ENCODE measurements at places on chromosomes 16 and 17.

- no peak for DNase-seq
Measured at GRCh38 chr17:39650121-39650579, 13.2 kb downstream of the STARD3 start.

- no peak for DNase-seq
Measured at GRCh38 chr16:84007965-84008364, 34.6 kb downstream of the SLC38A8 start.

GRCh38 chr16:24839347-24839972 lies 6.3 kb upstream of the SLC5A11 start:
- DNase-seq, result no peak

- no peak for DNase-seq
Measured at GRCh38 chr17:16873174-16874035, 98.5 kb downstream of the TNFRSF13B start.

DNA sequence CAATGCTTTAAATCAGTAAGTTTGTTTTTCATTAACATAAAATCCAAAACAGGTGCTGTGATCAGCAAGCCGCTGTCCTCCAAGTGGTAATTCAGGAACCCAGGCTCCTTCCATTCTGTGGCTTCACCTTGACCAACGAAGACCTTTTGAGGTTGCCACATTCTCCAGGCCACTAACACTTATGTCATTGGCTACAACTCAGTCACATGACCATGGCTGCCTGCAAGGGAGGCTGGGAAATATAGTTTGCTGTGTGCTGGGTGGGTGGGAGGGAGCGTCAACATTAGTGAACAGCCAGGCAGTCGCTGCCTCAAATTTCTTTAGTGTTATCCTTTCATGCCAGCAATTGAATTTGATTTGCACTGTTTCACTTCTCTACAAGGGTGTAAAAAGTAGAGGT lies 549.2 kb downstream of the MAF start:
- DNase-seq, result no peak

DNA sequence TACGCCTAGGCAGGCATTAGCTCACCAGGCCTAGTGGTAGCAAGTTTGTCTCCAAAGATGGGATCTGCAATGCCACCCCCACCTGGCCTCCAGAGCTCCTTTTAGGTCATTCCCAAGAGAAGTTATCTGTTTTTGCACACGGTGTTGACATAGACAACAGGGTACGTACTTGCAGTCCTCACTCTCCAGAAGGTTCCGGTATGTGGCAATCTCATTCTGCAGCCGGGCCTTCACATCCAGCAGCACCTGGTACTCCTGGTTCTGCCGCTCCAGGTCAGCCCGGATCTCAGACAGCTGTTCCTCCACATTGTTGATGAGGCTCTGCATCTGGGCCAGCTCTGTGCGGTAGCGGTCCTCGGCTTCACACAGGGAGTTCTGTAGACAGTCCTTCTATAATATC lies 9.8 kb upstream of the KRT31 start:
- no peak for DNase-seq

DNA sequence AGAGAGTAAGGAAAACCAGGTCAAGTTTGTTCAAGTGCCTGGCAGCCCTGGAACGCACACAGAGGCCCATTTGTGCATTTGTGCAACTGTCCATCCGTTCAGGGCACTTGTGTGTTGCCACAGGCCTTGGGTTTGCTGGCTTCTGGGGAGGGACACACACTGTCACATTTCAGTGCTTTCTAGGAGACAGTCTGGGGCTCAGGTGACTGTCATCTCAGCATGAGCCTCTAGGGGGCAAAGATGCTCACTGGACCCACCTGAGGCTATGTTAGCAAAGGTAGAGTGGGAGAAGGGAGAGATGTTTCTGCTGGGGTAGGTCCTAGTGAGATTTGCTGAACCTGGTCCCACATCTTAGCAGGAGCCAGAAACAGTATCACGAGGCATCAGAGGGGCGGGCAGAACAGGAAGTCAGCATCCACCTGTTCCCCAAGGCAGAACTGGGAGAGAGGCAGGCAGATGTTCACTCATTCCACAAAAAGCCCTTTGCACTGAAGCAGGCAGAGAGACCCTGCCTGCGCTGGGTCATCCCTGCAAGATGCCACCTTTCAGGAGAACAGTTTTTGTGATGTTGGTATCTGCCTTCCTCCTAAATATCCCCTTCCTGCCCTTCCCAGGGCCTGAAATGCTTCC lies 48.5 kb downstream of the RAI1 start:
- DNase-seq, result peak; percentile 38

- DNase-seq, result peak; percentile 40
Measured at GRCh38 chr17:11996722-11997146, 541 bp downstream of the ZNF18 start.

DNA sequence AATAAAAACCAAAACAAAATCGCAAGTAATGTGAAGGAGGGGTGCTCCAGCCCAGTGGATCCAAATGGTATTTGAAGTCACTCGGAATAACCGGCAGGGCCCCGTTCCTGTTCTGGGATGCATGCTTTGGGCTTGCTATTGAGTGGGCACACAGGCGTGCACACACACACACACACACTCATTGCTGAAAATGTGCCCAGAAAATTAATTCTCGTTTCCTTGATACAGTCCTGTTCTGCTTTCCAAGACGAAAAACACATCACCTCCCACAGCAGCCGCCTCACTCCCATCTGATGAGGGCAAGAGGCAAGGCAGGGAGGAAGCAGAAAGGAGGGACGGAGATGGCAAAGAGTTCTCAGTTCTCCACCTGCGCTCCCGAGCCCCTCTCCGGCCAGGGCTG lies 62.2 kb upstream of the SDK2 start:
- no peak for DNase-seq

DNA sequence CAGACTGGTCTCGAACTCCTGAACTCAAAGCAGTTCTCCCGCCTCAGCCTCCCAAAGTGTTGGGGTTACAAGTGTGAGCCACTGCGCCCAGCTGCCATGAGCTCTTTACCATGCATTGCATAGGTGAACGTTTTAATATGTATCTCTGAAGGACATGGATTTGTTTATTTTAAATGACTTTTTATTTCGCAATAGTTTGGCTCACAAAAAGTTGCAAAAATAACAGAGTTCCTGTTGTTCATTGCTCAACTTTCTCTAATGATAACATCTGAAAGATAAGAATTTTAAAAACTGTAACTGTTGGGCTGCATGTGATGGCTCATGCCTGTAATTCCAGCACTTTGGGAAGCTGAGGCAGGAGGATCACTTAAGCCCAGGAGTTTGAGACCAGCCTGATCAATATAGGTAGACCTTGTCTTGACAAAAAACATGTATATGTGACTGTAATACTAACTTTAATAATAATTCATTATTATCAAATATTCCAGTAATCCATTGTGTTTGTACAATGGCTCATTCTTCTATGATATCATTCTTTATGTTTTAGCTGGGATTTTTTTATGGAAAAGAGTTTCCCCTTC lies 80.1 kb downstream of the ABCC1 start:
- DNase-seq, result no peak

- peak; percentile 53 for DNase-seq
Measured at GRCh38 chr17:57600074-57600473, 145.0 kb downstream of the CCDC182 start.

GRCh38 chr17:79146562-79146961 lies 71.9 kb downstream of the ENGASE start:
- no peak for DNase-seq

GRCh38 chr17:55121268-55121667 lies 143.5 kb upstream of the HLF start:
- no peak for DNase-seq

- no peak for DNase-seq
Measured at GRCh38 chr16:2848933-2849725, 8.8 kb downstream of the PRSS22 start.

DNA sequence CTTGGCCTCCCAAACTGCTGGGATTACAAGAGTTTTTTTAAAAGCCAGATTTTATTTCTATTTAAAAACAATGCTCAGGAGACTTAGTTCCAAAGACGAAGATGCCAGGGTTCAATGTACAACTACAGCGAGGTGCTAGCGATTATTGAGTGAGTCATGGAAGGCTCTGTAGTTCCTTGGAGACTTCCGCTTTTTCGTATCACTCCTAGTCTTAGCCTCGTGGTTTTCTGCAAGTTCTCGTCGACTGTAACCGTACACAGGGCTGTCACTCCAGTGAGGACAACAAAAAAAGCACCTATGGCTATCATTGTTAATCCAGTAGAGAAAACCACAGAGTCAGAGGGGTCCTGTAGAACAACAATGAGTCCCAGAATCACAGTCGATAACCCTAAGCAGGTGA lies 22.7 kb upstream of the ZC3H7A start:
- DNase-seq, result no peak

- no peak for DNase-seq
Measured at GRCh38 chr16:47806309-47806847, 345.2 kb downstream of the PHKB start.

GRCh38 chr16:50645563-50646220 lies 35.4 kb downstream of the SNX20 start:
- DNase-seq, result no peak

DNA sequence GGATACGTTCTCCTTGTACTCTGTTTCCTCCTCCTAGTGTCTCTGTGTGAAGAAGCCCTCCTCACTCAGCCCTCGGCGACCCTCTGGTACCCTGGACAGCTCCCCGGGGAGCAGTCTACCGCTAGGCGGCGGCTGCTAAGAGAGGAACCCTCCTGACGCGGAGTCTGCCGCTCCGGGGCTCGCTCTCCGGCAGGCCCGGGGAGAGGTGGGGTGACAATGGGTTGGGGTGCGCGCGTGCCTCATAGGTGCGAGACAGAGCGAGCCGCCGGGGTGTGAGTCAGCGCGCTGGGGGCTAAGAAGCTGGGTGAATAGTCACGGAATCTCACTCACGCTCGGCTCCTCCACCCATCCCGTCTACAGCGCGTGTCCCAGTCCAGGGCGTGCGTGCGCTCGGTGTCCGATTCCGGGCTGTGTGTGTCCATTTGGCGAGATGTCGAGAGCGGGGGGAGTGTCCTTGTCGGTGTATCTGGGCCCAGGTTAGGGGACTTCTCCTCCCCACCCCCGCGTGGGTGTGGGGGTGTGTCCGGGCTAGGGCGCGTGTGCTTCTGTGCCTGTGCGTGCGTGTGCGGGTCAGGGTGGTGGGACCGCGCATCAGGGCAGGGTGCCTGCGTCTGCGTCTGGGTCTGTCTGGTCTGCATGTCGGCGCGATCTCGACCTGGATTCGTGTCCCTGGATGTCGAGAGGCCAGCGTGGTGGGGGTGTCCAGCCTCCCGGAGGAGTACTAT lies 577 bp upstream of the HS3ST2 start:
- DNase-seq, result no peak
